COLO829 (cell line): ENCODE measurements at places on chromosomes 1 and 21.

DNA sequence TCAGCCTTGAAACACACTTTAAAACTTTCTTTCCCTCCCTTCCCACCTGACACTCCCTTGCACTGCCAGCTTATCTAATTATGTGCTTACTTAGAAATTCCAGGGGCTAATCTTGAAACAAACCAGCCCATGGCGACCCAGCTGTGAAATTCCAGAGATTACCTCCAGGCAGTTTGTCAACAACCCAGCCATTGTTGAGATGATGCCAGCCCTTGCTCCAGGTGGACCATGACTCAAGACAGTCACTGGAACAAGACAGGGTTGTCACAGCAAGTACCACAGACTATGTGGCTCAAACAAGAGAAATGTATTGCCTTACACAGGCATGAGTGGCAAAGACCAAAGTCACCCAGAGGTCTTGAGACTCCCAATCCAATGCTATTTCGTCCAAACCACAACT is 7.9 kb downstream of the FYB2 start:
- no peak for DNase-seq

DNA sequence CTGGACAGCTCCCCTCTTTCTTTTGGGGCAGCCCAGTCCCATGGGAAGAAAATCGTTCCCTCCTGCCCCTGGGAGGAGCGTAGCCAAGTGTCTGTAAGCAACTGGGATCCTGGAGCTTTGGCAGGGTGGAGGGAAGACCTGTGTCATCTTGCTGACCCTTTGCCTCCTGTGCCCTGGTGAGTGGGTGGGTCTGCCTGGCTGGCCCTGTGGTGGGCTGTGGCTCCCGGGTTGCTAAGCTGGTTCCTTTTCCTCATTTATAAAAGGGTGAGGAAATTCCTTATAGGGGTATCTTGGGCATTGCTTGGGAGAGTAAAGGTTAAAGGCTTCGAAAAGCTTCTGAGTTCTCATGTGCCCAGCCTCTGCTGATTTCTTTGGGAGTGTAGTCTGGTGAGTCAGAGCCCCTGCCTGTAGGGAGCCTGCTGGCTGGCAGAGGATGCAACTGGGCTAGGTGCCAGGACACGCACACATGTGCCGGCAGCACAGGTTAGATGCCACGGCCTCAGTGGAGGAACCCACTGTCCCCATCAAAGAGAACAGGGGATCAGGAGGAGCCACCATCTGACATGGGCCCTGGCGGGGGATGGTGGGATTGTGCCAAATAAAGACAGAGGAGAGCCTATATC is 85.2 kb downstream of the ARHGEF10L start:
- DNase-seq = no peak

GRCh38 chr21:34074283-34075090 is 1.1 kb downstream of the MRPS6 start:
- no peak for DNase-seq

DNA sequence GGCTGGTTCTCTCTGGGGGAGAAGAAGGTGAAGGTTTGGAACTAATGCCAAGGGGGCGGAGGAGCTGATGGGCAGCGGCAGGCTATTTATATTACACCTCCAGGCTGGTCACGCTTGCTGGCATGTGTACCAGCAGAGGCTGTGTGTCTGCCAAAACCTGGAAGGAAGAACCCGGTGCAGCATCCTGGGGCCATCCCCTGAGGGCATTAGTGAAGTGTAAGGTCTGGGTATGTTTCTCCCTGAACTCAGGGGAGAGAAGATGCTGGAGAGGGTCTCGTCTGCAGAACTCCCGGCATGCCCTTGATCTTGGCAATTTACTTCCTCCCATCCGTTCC is 5.3 kb downstream of the DISP3 start:
- DNase-seq = no peak

DNA sequence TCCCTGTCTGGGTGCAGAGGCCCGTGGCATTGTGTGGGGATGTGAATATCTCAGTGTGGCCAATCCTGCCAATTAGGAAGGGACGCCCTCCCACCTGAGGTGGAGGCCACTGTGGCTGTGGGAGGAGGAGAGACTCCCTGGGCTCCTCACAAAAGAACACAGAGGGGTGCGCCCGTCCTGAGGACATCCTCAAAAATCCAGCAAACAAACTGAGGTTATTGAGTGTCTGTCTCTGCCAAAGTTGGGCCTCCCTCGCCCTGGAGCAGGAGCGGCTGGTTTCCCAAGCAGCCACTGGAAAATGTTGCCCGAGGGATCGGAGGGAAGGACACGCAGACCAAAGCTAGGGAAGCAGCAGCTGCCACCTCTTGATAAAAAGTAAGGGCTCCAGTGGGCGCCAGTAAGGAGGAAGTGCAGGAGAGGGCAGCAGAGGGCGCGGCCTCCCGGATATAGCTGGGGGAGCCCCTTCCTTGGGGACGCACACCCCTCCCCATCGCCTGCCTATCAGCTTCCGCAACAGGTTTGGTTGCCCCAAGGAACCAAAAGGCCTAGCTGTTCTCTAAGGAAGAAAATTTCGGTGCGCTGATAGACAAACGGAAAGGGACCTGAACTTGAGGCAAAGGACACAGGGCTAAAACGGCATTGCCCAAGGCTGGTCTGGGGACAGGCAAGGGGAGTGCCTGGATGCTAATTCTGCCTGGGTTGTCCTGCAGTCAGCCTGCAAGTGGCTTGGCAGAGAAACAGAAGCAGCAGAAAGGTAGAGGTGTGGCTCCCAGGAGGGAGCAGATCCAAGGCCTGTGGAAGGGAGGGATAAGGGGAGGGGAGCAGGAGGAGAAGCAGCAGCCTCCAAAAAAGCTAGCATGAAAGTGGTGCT is 1.7 kb upstream of the GRIK3 start:
- DNase-seq = no peak

GRCh38 chr1:47565092-47565491 is 127.2 kb downstream of the FOXD2 start:
- no peak for DNase-seq

GRCh38 chr1:232844791-232845190 is 39.6 kb downstream of the MAP10 start:
- no peak for DNase-seq

- peak; percentile 35 for DNase-seq
Measured at GRCh38 chr1:212498283-212499040, 65.7 kb downstream of the NENF start.

- DNase-seq = no peak
Measured at GRCh38 chr1:182259968-182260367, 131.6 kb downstream of the GLUL start.

GRCh38 chr1:50603274-50604271 is 180.3 kb upstream of the DMRTA2 start:
- DNase-seq = peak; percentile 30

- DNase-seq = no peak
Measured at GRCh38 chr1:79190074-79190473, 183.5 kb upstream of the ADGRL4 start.

DNA sequence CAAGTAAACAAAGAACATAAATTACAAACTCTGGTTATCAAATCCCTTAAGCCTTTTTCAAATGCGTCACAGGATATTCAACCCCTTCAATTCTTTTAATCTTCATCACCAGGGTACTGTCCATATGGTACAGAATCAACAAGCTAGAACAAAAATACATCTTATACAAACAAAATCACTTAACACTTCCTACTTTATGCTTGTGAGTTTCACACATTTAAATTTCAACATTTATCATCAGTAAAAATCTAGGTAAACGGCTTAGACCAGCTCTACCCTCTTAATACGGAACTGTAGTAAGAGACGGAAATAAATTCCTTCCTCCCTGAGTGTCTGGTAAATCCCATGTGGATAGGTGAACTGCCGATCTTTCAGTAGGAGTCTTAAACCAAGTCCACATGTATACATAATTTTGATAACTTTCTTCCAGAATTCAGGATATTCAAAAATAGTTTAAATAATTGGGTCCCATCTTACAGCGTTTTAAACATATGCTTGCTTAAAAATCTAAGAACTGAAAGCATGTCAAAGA is 1.0 kb downstream of the CCDC181 start:
- no peak for DNase-seq

GRCh38 chr1:52239708-52240001 is 97.8 kb downstream of the ZFYVE9 start:
- DNase-seq = no peak

DNA sequence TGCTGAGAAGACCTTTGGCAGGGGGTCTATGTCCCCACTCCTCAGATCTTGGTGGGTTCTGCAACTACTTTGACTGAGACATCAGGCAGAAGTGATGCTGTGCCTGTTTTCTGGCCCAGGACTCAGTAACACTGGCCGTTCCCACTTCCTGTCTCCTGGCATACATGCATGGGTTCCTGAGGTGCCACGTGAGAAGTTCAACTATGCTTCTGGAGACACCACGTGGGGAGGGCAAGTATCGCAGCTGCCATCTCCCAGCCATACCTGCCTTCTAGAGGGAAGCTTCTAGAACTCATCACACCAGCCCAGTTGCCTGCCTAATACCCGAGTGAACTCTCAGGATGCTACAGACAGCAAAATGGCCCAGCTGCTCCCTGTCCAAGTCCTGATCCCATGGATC is 65.8 kb downstream of the TRABD2B start:
- no peak for DNase-seq

GRCh38 chr1:228925691-228926090 is 190.4 kb downstream of the RHOU start:
- DNase-seq = no peak

GRCh38 chr1:199170711-199171110 is 531.9 kb downstream of the PTPRC start:
- DNase-seq = no peak

- no peak for DNase-seq
Measured at GRCh38 chr1:15255582-15256149, 8.6 kb downstream of the FHAD1 start.

DNA sequence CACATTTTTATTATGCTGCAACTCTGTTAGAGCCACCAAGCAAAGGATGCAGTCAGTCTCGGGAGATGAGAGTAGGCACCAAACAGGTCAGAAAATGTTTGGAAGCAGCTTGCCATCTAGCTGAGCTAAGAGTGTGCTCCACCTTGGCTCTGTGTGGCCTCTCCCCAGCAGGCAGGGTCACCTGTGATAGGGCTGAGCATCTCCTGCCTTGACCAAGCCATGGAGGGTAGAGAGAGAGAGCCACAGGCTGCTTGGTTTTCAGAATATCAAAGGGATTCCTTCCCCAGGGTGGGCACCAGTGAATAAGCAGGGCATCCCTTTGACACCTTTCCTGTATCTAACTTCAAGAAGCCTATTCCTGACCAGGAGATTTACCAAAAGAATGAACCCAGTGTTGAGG is 135.5 kb downstream of the SDCCAG8 start:
- no peak for DNase-seq

DNA sequence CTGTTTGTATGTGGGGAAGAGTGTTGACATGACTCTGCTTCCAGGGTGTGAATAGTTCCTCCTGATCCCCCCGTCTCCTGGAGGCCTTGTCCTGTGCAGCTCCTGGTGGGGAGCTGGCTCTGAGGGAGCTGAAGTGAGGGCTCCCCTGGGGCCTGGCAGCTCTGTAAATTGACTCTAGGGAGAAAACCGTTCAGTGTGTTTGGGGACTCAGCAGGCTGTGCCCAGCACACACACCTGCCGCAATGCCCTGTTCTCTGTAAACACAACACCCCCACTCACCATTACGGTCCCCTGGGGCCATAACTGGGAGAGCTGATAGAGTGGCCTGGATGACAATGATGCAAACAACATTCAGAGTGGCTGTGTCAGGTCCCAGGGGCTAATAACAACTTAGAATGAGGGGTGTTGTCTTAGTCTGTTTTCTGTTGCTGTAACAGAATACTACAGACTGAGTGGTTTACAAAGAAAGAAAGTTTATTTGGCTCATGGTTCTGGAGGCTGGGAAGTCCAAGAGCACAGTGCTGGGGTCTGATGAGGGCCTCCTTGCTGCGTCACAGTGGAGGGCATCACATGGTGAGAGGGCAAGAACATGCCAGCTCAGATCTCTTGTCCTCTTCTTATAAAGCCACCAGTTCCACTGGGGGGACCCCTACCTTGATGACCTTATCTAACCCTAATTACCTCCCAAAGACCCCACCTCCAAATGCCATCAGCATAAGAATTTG is 15.3 kb downstream of the ADORA1 start:
- DNase-seq = no peak
